Calu3 (cell line): ENCODE measurements at places on chromosomes 2 and 18.

DNA sequence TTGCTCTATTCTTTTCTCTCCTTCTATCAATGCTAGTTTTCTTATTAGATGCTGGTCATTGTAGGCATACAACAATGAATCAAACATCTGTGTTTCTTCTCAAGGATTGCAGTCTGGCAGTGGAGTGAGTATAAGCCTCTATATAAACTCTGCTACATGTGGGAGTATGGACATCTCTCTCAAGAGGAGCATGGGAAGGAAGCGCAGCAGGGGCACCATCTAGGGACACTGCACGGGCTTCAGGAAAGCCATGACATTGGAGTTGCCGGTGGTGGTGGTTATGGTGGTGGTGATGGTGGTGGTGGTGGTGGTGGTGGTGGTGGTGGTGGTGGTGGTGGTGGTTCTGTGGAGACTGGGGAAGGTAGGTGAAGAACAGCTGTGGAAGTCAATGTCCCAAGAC lies 462.6 kb downstream of the RNF144A start:
- no peak for DNase-seq

GRCh38 chr2:39991298-39991697 lies 212.2 kb upstream of the THUMPD2 start:
- DNase-seq = no peak

GRCh38 chr2:55461679-55462078 lies 42.0 kb upstream of the CCDC88A start:
- DNase-seq = no peak

- no peak for DNase-seq
These were observed 22.9 kb upstream of the CIDEA start for GRCh38 chr18:12231040-12231882.

DNA sequence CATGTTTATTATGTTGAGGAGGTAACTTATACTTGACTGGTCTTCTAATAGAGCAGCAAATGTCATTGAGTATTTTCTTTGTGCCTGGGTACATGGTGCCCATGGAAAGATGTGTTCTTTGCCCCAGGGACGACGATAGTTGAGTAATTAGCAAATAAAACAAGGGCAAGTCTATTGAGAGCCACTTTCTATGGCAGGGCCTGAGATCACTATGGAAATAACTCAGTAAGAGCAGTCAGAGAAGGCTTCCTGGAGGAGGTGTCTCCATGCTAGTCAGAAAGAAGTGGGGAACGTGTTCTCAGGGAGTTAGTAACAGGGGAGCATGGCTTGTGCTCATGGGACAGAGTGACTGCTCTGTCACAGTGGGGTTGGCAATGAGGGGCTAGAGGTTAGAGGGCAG lies 28.6 kb downstream of the CTIF start:
- DNase-seq = no peak

- no peak for DNase-seq
These were observed 20.9 kb upstream of the GMPPA start for GRCh38 chr2:219477815-219478214.

- DNase-seq = no peak
These were observed 239.6 kb downstream of the CDH20 start for GRCh38 chr18:61572871-61573270.

GRCh38 chr2:55112229-55113031 lies 62.2 kb upstream of the RTN4 start:
- DNase-seq = no peak

DNA sequence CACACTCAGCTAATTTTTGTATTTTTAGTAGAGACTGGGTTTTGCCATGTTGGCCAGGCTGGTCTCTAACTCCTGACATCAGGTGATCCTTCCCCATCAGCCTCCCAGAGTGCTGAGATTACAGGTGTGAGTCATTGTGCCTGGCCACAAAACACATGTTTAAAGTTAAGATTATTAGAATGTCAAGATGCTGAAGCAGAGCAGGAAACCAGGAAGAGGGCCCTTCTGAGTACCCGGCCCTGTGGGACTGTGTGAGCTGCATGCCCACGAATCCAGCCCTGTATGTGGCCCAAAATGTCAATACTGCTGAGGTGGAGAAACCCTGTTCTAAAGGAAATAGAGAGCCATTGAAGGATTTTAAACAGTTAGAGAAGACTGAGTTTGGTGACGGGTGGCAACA lies 31.0 kb upstream of the REV1 start:
- no peak for DNase-seq

- DNase-seq = no peak
These were observed 131.6 kb upstream of the SATB2 start for GRCh38 chr2:199589306-199589705.

DNA sequence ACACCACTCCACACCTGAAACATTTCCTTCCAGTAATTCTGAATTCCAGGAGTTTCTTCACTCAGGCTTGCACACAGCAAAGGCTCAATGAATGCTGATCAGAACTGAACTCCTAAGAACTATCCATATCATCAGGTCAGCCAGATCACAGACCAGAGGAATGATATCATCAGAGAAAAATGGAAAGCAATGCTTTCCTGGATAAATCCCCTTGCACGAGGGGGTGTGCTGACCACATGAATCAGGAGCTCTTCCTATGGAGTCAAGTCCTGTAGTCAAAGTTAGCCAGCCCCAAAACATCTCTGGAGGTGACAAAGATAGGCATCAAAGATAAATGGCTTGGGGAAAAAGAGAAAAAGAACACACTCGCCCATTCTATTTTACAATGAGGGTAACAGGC lies 83.8 kb upstream of the ACVR2A start:
- DNase-seq = no peak

DNA sequence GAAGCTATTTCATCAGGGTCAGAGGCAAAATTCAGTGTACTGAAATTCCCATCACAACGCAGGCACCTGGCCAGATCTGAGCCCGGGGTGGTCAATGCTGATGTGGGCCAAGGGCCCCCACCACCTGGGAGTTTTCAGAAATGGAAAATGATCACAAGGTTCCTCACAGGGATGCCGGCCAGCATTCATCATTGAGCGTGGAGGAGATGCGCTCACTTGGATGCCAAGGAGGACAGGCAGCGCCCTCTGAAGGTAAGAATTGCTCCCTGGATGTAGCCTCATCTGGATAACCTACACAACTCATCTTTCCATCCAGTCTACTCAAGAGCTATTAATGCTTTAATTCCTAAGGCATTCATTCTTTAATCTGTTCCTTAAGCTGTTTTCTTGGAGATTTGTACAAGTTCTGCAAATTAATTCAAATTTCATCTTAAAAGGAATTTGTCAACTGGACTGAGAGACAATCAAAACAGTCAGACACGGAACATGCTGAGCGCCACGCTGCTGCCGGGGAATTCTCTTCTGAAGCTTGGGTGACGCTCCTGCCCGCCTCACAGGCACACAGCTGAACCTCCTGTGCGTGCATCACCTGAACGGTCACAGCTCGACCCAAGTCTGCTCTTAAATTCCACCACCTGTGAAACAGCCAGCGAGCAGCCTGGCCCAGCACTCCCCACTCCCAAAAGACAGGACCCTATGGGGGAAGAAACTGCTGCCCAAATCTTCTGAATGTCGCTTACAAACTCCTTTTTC lies 206.7 kb downstream of the HDAC4 start:
- DNase-seq = no peak

DNA sequence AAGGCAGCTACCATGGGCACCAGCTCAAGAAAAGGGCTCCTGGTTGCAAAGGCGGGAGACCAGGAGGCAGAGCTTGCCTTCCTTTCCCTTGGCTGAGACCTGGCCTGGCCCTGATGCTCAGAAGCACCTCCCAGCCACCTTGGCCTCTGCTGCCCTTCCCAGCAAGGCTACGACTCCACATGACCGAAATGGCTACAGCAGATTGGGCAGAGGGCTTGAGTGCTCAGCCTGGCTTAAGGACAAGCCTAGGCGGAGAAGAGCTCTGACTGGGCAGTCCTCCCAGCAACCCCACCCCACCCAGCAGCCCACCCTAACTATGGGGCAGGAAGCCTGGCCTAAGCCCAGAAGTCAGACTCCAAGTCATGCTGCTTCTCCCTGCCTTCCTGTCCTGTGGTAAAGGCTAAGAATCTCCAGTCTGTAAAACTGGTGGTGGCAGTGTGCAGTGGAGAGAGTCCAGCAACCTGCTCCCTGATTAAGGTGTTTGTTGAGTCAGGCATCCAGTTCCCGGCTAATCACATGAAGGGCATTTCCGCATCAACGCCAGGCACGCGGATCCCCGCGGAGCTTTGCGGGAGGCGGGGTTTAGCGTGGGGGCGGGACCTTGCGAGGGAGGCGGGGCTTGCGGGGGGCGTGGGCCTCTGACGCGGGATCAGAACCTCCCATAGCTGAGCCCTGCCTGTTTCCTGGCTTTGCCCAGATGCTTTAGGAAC lies 256.0 kb downstream of the BCL11A start:
- no peak for DNase-seq

DNA sequence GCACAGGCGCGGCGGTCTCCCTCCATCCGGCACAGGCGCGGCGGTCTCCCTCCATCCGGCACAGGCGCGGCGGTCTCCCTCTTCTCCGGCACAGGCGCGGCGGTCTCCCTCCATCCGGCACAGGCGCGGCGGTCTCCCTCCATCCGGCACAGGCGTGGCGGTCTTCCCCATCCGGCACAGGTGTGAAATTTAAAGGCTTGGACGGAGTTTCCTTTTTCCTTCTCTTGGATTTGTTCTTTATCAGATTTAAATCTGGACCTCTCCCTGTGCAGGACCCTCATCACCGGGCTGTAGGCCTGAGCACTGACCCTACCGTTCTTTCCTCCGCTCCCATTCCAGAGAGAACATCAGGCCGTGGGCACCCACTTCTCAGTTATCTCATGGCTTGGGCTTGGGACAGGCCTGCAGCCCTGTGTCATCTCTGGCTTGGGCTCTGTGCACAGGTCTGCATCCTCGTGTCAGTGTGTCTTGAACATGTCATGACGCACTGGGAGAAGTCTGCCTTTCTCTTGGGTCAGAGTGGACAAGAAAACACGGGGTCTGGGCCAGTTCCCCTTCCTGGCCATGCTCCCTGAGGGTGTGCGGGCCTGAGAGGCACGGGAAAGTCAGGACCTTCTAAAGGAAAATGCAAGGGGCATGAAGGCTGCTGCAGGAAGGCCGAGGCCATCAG lies 53.9 kb upstream of the PXDN start:
- no peak for DNase-seq

DNA sequence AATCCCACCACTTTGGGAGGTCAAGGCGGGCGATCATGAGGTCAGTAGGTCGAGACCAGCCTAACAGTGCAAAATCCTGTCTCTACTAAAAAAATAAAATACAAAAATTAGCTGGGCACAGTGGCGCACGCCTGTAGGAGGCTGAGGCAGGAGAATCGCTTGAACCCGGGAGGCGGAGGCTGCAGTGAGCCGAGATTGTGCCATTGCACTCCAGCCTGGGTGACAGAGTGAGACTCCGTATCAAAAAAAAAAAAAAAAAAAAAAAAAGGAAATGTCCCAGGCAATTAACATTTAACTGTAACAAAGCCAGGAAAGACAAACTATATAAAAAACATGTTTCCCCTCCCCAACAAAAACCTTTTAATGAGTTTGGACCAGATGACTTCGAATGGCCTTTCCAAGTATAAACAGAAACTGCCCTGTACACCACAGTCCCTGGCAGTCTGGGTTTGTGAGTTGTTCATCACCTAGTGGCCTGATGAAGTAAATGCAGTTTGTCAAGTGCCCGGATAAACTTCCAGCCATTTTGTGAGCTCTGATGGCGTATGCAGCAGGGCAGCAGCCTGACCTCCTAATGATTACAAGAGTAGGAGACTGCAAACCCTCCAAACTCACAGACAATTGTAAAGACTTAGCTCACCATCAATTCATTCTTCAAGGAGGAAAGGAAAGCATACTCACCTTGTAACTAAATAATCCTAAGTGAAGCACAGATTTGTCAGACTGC lies 16.6 kb upstream of the PCBP1 start:
- peak; percentile 64 for DNase-seq

- no peak for DNase-seq
These were observed 318.1 kb downstream of the NBAS start for GRCh38 chr2:15242936-15243461.

GRCh38 chr2:15889442-15890123 lies 50.8 kb upstream of the MYCN start:
- no peak for DNase-seq

DNA sequence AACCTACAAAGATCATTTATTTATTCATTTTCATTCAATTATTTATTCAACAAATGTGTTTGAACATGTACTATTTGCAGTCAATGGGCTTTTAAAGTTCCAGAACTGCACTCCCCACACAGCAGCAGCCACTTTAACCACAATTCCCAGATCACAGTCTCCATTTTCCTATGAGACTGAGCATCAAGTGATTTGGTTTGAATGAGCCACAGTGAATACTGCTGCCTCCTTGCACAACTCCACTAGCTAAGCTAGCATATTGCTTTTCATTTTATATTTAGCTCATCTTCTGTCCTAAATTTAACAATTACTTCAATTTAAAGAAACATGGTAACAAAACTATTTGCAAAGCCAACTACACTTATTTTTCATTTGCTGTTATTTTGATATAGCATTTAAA lies 353.4 kb upstream of the VRK2 start:
- DNase-seq = no peak

DNA sequence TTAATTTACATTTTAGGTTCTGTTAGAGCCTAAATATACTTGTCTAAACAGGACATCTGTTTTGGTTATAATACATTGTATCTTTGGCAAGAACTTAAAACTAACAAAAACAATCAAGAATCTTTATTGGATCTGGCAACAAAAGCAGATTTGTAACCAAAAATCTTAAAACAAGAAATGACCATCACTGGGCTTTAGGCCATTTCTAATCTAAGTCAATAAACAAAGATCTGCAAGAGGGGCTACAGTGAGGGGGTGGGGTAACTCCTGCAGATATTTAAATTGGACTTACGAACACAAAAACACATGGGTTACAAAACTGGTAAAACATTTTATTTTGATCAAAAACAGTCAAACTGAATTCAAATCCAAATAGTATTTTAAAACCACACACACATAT lies 77.3 kb downstream of the SRBD1 start:
- no peak for DNase-seq

GRCh38 chr2:229372207-229372606 lies 101.1 kb upstream of the PID1 start:
- DNase-seq = no peak

- DNase-seq = no peak
These were observed 12.7 kb upstream of the DES start for GRCh38 chr2:219405451-219405850.

GRCh38 chr18:21194871-21195771 lies 46.9 kb upstream of the GREB1L start:
- no peak for DNase-seq

DNA sequence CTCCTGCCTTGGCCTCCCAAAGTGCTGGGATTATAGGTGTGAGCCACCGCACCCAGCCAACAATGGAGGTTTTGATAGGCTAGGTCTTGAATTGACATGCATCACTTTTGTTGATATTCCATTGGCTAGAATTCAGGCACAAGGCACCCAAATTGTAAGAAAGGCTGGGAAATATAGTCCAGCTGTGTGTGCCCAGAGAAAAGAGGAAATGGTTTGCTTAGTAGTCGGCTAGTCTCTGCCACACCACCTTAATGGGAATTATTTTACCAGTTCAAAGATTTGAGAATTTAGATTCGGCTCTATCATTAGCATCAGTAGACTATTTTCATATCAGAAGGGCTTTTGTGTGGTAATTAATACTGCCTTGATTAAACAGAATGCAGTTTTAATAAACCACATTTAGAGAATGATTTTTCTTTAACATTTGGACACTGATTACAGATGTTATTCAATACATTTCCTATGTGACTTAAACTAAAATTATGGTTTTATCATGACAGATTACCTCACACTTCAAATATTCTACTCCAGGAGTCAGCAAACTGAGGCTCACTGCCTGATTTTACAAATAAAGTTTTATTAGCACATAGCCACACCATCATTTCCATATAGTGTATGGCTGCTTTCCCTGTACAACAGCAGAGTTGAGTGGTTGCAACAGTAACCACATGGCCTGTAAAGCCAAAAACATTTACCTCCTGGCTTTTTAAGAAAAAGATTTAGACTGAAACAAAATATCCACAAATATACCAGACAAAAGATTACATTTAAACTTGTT lies 27.4 kb downstream of the DBI start:
- DNase-seq = no peak
